ENCODE measurements at places on chromosomes 7 and 10.

DNA sequence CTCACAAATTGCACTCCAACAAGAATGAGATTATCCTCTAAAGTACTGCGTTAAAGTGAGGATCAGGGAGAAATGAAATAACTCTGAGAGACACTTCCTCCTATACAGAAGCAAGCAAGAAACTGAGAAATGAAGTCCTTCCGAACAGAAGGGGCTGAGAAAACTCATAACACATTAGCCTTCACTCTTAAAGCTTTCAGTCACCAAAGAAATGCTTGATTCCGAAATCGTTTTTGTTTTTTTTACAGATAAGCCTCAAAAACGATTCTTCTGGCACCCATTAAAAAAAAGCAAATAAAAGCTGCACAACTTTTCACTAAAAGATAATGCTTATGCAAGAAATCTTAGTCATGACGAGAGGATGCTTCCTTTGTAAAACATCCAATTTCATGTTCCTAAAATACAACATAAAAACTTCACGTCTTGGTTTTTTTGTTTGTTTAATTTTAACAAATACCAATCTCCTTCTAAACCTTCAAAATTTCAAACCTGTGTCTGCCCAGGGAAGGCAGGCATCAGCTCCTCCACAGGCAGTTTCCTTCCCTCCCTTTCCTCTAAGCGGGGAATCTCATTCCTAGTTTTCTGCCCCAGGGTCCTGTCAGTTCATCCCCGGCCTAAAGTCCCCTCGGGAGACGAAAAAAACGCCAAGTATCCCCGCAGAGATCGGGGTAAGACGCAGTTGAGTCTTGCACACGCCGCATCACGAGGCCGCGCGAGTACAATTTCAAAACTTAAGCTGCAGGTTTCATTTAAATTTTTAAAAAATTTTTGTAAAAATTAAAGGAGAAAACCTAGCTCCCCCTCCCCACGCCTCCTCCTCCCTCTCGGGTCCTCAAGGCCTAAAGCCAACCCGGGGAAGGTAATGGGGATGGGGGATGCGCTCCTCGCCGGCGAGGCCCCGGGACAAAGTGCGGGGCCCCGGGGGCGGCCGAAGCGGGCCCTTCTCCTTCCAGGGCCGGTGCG is 1.1 kb downstream of the BAZ1B start:
- no peak for DNase-seq

DNA sequence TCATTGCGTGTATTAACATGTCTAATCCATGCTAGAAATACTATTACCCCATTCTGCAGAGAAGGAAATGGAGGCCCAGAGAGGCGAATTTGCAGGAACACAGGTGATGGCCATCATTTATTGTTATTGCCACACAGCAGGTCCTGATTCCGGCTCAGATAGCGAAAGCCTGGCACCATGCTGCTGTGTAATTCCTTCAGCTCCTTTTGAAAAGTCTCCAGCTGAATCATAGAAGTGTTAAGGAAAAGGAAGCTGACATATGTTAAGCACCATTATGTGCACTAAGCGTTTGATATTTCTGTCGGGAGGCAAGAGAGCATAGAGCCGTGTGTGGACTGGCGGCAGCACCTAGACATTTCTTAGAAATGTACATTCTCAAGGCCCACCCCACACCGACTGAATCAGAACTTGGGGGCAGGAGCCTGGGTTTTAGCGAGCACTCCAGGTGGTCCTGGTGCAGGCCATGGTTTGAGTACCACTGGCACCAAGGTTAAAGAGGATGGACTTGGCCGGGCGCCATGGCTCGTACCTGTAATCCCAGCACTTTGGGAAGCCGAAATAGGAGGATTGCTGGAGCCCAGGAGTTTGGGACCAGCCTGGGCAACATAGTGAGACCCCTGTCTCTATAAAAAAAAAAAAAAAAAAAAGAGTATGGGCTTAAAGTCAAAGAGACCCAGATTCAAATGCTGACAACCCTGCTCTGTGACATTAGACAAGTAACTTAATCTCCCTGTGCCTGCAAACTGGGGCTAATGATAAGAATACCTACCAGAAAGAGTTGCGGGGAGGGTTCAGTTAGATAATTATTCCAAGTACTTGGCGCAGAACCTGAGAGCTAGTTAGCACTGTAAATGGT is 52.2 kb downstream of the UNC5B start:
- DNase-seq, result no peak

DNA sequence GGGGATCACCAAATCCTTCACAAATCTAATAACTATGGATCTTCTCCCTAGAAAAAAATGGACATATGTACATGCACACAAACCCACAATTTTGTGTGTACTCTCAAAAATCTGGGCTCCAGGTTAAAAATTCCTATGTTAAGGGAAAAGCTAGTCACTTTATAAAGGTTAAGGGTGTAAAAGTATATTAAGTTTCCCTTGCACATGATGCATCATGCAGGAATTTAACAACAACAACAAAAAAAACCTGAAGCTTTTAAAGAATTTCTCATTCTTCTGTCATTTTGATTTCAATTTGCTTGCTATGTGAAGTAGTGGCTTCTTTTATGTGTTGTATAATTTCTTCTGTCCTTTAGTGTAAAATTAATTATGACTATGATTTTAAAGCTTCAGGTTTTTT is 123.7 kb downstream of the CNOT4 start:
- no peak for DNase-seq

GRCh38 chr7:138502023-138502767 is 42.1 kb downstream of the TRIM24 start:
- no peak for DNase-seq

DNA sequence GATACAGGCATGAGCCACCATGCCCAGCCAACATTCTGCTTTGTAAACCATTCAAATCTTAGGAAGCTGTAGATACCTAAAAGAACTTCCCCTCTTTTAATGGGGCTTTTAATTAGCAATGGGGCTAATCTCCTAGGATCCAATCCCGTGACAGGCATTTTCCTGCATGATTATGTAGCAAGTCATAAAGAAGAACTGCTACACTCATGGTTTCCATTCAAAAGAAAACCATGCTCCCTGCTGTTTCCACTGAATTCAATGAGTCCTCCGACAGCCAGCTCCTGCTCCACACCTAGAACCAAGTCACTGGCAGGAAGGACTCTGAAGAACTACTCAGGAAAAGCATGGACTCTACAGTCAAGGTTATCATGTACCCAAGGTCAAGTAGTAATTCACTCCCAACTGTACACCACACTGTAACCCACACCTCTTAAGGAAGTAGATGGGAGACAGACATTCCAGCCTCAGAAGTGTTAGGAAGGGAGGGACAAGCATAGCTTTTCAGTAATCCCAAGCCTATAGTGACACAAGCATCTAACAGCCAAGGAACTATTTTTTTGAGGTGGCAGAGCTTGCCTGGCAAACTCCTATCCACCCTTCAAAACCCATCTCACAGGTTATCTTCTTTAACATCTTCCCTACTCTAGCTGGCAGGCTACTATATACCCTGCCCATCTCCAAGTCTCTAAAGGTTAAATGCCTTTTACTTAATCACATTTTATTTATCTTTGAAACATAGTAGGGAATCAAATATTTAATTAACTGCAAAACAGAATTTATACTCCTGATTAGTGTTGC is 47.5 kb downstream of the CTBP2 start:
- DNase-seq, result no peak

DNA sequence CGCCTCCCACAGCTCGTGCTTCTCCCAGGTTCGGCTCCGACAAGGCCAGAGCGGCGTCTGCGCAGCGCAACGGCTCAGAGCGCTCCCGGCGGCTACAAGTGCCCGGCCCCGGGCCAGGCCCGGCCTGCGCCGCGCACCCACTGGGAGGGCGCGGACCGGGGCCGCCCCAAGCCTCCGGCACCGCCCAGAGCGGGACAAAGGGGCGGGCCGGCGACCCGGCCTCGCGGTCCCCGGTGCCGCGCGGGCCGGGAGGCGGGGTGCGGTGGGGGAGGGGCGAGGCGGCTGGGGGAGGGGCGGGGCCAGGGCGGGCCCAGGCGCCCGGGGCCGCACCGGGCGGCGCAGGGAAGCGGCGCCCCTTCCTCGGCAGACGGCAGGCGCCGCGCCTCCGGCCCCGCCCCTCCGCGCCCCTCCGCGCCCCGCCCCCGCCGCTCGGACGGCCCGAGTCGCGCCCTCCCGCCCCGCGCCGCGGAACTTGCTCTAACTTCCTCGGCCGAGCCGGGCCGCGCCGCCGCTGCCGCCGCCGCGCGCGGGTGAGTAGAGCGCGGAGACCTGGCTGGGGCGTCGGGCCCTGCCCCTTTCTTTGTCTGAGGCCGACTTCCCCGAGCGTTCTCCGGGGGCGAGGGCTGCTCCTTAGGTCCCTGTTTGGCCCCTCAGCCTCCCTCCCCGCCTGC is at the start of gene TSPAN14:
TSPAN14 (plus strand) TSS at position 469 of the 671 bp plus-strand sequence. CDS start 34,924 bp downstream, outside the sequence.
- DNase-seq, result peak; percentile 52

GRCh38 chr10:652233-652632 is 37.2 kb downstream of the DIP2C start:
- no peak for DNase-seq

DNA sequence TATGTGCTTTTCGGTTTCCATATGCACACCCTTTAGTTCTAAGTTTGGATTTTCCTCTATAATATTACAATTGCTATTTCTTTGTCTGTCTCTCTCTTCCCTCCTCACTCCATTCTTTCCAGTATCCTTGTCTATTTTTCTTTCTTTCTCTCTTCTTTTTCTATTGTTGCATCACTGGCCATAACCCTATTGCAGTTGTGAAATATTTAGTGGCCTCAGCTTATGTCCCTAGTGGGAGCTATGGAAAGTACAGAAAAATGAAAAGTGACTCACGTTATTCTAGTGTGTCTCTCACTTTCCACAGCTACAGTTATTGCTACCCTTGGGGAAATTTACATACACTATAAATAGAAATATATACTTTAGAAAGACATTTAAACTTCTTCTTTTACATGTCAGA is 59.1 kb downstream of the CNTNAP2 start:
- DNase-seq, result no peak

- DNase-seq, result no peak
Measured at GRCh38 chr10:3418041-3418754, 245.6 kb upstream of the PITRM1 start.

GRCh38 chr7:112143582-112143981 is 62.6 kb downstream of the DOCK4 start:
- no peak for DNase-seq

DNA sequence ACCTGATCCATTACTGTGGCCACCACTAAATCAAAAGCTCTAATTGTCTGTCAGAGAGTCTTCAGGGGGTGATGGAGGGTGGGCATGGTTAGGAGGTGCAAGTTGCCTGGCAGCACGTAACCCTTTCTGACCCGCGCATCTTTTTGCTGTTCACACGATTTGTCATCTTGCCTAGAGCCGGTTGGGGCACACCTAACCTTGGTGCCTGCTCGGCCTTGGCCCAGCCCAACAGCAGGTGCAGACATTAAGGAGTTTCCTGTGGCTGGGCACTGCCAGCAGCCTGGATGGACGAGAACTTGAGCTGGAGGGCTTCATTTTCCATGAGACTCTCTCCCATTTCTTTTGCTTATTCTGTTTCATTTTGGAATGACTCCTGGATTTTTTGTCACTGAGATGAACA is 41.0 kb upstream of the PTF1A start:
- no peak for DNase-seq

DNA sequence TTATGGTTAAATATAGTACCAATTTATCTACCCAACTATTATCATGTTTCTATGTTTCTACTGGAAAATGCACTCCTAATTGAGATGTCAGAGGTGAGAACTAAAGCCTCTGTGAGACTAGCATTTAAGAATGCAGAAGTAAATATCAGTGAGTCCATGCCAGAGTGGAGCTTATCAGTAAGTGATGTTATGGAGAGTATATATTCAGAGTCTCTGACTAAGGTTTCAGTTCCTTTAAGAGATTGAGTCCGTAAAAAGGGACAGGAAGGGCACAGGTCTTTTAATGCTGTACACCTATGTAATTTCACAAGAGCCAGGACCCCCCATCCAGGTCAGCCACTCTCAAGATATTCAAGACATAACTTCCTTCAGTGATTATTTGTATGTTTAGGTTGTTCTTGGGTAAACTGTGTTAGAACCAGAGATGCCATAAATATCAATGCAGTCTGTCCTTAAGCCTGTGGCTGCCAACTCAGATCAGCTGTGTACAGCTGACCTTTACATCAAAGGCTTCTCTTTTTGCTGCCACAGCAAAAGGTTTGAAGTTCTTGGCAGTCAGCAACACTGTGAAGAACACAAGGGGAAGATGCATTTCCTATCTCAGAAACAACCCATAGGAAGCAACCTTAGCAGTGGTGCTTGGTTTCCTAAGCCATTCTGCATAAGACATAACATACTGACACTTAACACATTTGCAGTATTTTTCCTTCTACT is 244.8 kb downstream of the BICC1 start:
- DNase-seq, result no peak

GRCh38 chr10:49109669-49110340 is 5.5 kb downstream of the VSTM4 start:
- DNase-seq, result no peak

DNA sequence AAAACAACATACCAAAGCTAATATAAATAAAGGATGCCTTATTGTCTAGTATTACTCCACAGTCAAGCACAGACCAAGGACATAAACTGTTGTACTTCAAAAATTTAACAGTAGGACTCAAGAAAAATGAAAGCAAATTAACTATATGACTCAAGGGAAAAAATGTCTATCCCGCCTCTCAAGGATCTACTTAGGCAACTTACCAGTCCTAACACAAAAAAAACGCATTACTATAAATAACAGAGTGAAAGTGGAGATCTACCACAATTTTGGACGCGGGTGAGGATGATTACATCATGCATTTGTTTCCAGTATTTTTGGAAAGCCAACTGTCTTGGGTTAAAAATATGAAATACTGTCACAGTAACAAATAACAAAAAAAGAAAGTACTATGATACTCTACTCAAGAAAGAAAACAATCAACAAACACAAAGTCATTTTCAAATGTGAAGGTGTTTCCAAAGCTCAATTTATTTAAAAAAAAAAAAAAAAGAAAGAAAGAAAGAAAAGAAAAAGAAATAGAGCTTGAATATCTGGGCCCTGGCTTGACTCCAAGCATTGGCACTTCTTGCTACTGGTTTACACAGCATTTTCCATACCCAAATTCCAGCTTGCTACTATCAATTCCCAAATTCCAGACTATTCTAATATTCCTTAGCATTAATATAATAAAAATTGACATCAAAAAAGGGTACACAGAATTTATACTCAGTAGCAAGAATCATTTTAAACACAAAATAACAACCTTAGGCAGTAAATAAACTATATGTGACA is 99.4 kb downstream of the RSU1 start:
- DNase-seq, result no peak

GRCh38 chr10:51427758-51428157 is 271.6 kb downstream of the CSTF2T start:
- no peak for DNase-seq

DNA sequence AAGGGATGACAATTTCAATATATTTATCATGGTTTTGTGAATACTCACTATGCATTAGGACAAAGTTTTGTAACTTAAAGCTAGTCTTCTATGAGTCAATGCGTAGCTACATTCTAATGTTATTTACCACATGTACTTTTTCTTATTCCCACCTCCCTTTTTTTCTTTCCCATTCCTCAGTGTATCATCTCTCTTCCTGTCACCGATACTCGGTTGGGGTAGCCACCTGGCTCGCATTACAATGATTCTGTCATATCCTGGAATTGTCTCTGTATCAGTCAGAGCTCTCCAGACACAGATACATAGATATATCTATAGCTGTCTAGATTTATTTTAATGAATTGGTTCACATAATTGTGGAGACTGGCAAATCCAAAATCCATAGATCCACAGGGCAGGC is 9.8 kb upstream of the RALA start:
- DNase-seq, result no peak

All from stimulated activated CD8-positive, alpha-beta memory T cell treated with anti-CD3 and anti-CD28 coated beads, Interleukin-4, amount 100 ng/mL, for 1 hour (primary cell).